Heart right ventricle (tissue), 16 donors: ENCODE measurements at places on chromosomes 11 and 22. TPM values are rescaled to one million over a fixed set of nuclear protein-coding genes. Genes with fewer than 3 reads are reported as not detected.

DNA sequence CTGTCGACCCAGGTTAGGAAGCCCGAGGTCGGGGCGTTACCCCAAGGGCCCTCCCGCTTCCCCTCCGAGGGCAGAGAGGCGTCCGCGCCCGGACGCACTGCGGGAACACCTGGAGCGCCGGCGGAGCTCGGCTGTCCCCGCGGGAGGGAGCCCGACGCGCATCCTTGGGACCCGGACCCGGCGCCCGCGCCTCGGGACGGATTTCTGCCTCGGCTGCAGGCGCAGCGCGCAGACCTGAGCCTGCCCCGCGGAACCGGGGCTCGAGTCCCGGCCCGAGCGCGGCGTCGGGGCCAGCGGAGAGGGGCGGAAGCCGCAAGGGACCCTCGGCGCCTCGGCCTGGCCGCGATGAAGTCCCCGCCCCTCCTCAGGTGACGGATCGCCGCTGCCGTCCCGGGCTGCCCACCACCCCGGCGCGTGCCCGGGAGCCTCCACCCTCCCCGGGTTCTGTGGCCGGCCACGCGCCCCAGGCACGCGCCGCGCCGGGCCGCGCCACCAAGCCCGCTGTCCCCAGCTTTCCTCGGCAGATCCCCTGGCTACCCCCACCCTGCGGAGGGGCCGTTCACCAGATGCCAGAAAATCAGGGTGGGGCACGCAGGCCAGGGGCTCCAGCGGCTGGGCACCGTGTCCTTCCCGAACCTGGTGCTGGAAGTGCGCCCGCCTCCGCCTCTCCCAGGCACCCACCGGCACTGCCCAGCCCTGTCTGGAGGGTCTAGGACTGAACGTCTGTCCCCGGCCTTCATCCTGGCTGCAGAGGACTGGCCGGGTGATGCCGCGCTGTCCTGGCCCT lies 410 bp downstream of the GLB1L3 start:
- no peak for DNase-seq

INPP5J gene
- 14.0 TPM for polyA plus RNA-seq

- no peak for DNase-seq
These were observed 24.8 kb downstream of the NARS2 start for GRCh38 chr11:78549624-78550409.

PRR33 gene
- 0.09 TPM for polyA plus RNA-seq

LARGE1 gene
- polyA plus RNA-seq = 33.7 TPM

- DNase-seq = no peak
These were observed 45.0 kb upstream of the VPREB1 start for GRCh38 chr22:22199634-22200033.

DNA sequence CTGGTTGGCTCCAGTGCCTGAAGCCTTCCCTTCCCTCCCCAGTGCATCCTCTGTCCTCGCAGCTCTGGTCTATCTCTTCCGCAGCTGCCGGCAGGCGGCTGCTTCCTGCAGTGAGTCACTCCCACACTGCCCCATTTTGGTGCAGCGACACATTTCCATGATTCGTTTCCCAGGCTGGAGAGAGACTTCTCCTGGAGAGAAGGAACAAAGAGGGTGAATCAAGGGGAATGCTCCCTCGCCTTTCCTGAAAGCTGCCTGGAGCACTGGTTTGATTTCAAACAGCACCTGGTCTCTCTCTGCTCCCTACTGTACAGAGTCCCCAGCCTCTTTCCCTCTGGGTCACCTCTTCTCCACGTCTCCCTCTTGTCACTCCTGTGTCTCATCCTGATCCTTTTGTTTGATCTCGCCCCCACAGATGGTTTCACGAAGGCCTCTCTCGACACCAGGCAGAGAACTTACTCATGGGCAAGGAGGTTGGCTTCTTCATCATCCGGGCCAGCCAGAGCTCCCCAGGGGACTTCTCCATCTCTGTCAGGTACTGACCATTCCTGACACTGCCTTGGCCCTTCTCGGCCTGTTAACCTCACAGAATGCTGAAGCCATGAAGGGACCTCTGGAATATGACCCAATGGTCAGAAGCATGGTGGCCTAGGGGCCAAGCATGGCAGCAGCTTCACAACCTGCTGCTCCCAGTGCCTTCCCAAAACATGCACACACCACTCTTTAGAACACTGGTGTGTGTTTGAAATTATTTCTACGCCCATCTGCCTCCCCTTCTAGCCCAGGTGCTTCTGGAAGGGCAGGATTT lies at the start of gene TMA7B:
TSS of gene TMA7B (plus strand) at position 758 of the 808 bp plus-strand sequence. CDS start 3,978 bp downstream, outside the sequence.
- no peak for DNase-seq
